ENCODE measurements at places on chromosomes 4 and X.

GRCh38 chr4:169098969-169099690 lies 89.1 kb upstream of the CBR4 start:
- DNase-seq: no peak

DNA sequence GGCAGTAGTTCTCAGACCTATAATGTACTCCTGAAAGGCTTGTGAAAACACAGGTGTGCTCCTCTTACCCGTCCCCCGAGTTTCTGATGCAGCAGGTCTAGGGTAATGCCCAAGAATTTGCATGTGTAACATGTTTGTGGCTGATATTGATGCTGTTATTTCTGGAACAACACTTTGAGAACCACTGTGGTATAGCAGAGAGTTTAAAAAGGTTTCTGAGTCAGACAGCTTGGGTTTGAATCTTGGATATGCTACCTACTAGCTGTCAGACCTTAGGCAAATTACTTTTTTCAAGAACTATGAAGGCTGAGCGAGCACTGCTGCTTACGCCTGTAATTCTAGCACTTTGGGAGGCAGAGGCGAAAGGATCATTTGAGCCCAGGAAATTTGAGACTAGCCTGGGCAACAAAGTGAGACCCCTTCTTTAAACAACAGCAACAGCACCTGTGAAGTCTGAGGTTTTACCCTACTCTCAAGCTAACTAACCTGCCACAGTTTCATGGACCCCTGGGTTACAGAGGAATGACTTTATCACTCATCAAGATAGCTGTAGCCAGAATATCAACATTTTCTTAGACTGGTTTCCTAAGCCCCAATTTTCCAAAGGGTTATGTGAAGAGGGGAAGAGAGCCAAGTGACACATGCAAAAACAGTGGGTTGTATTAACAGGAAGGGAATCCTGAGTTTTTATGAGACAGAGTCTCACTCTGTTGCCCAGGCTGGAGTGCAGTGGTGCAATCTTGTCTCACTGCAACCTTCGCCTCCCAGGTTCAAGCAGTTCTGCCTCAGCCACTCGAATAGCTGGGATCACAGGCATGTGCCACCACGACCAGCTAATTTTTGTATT lies 5.1 kb downstream of the AFF1 start:
- DNase-seq: no peak

DNA sequence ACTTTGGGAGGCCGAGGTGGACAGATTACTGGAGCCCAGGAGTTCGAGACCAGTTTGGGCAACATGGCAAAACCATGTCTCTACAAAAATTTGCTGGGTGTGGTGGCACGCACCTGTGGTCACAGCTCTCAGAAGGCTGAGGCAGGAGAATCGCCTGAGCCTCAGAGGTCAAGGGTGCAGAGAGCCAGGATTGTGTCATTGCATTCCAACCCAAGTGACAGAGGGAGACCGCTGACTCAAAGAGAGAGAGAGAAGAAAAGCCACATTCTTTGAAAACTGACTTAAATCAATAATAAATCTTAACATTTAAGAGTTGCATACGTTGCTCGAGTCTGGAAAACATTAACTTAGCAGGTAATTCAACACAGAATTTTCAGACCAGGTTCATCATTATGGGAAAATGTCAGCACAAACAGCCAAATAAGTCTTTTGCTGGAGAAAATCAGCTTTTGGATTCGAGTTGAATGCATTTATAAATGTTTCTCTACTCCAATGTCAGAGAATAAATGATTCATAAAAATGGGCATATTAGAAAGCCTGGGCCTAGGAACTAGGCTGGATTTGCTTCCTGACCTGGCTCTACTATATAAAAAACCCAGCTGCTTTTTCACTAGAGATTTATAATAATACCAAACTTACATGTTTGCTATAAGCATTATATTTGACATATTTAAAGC lies 68.3 kb upstream of the RBPJ start:
- DNase-seq: no peak

GRCh38 chr4:20313237-20314030 lies 61.7 kb downstream of the SLIT2 start:
- no peak for DNase-seq

GRCh38 chr4:37588150-37588549 lies 98.0 kb downstream of the RELL1 start:
- no peak for DNase-seq

GRCh38 chr4:16439768-16440167 lies 213.5 kb upstream of the TAPT1 start:
- no peak for DNase-seq

DNA sequence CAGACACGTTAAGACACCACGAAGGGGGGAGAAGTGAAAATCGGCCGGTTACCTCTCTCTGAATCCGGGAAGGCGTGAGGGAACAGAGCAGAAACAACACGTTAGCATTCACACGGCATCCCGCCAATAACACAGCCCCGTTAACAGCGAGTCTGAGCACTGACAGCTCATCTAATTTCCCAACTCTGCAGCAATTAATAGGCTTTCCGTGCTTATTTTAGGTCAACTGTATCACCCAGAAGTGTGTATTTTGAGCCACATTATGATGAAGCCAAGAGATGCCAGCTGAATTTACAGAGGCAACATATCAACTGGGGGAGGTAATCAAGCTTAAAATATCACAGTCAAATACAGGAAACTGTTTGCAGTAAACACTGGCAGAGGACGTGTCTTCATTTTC lies 92.6 kb downstream of the NSUN7 start:
- no peak for DNase-seq
